Naive thymus-derived CD4-positive, alpha-beta T cell (primary cell): ENCODE measurements at places on chromosomes 7 and 10. TPM values are rescaled to one million over a fixed set of nuclear protein-coding genes. Genes with fewer than 3 reads are reported as not detected.

The TAS2R41 gene
- 1.9 TPM for total RNA-seq

The ZP3 gene
- 2.8 TPM for total RNA-seq

The TLX1 gene
- total RNA-seq = not detected

GRCh38 chr10:73837072-73837471 lies 25.7 kb upstream of the NDST2 start:
- DNase-seq = no peak
- no peak overlapping the region for H3K4me3 ChIP-seq
- no peaks in the 10 kb centered on the region for H3K27me3 ChIP-seq
- H3K4me1 ChIP-seq = no peaks in the 10 kb centered on the region

The GIMAP2 gene
- total RNA-seq = 286 TPM

- no peak overlapping the region for H3K4me3 ChIP-seq
- no peaks in the 10 kb centered on the region for H3K27me3 ChIP-seq
- no peak overlapping the region for H3K27ac ChIP-seq
- no peak for DNase-seq
- H3K36me3 ChIP-seq = no peaks in the 10 kb centered on the region
Observed at GRCh38 chr7:474605-475424, 44.8 kb downstream of the PDGFA start.
